ENCODE measurements at places on chromosomes 3 and 15. TPM values are rescaled to one million over a fixed set of nuclear protein-coding genes. Genes with fewer than 3 reads are reported as not detected.

GMNC gene
- total RNA-seq: 0.02 TPM

ATP10A gene
- total RNA-seq: not detected

KBTBD12 gene
- total RNA-seq: 0.07 TPM

MESP2 gene
- 0.62 TPM for total RNA-seq

GOLGA6L4 gene
- total RNA-seq: not detected

EAF2 gene
- total RNA-seq: 8.3 TPM

CTXN2 gene
- 0.20 TPM for total RNA-seq

PXYLP1 gene
- 14.5 TPM for total RNA-seq

HCN4 gene
- 0.17 TPM for total RNA-seq

PPP1R14D gene
- not detected for total RNA-seq

KCNMB2 gene
- total RNA-seq: 7.9 TPM

MYNN gene
- total RNA-seq: 22.0 TPM

PSMD6 gene
- total RNA-seq: 85.1 TPM

SPTSSB gene
- not detected for total RNA-seq

SLC27A2 gene
- 43.0 TPM for total RNA-seq

KLF15 gene
- not detected for total RNA-seq

SERINC4 gene
- not detected for total RNA-seq

CPB1 gene
- not detected for total RNA-seq

SATB1 gene
- total RNA-seq: 0.89 TPM

HDC gene
- total RNA-seq: 0.05 TPM

ADCY5 gene
- total RNA-seq: not detected

TRIM69 gene
- total RNA-seq: 37.2 TPM

CFAP20DC gene
- not detected for total RNA-seq

ZNF80 gene
- not detected for total RNA-seq

HACD3 gene
- total RNA-seq: 104 TPM

TSC22D2 gene
- 17.6 TPM for total RNA-seq

ZNF860 gene
- total RNA-seq: not detected

CHRM5 gene
- total RNA-seq: not detected

APBA2 gene
- 11.2 TPM for total RNA-seq

CCDC191 gene
- 1.5 TPM for total RNA-seq

STRIT1 gene
- not detected for total RNA-seq

REC114 gene
- not detected for total RNA-seq

ARHGAP31 gene
- 10.5 TPM for total RNA-seq

STARD5 gene
- total RNA-seq: 0.71 TPM

AQP9 gene
- not detected for total RNA-seq

CAMK1 gene
- total RNA-seq: 6.4 TPM

FRMD4B gene
- 0.25 TPM for total RNA-seq

C3orf20 gene
- not detected for total RNA-seq

CCPG1 gene
- 35.6 TPM for total RNA-seq

All from M059J (cell line).